DND-41 (cell line): ENCODE measurements at places on chromosomes 1 and 21.

DNA sequence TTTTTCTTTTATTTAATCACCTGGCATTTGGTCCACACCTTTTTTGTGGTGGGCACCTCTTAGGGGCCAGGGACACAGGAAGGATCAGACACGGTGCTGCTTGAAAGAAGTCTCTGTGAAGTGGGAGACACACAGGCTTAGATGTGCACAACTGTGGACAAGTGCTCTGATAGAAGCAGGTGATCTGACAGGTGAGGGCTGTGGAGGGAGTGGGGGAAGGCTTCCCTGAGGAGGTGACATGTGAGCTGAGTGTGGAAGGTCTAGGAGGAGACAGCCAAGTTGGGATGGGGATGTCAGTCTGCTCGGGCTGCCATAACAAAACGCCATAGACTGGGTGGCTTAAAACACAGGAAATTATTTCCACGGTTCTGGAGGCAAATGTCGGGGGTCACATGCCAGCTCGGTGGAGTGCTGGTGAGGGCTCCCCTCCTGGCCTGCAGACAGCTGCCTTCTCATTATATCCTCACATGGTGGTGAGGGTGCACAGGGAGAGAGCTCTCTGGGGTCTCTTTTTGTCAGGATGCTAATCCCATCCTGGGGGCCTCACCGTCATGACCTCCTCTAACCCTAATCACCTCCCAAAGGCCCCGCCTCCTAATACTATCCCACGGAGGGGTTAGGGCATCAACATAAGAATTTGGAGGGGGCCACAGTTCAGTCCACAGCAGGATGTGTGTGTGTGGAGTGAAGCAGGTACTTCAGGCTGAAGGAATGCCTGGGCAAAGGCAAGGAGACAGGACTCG lies 5.2 kb upstream of the KIAA1614 start:
- H3K27me3 ChIP-seq = peaks cover 9% of the 10 kb centered on the region
- H3K27ac ChIP-seq = 0 out of 2 replicates have a peak overlapping the region, but pooled peaks have one; percentile 23
- H3K36me3 ChIP-seq = no peaks in the 10 kb centered on the region
- no peak for DNase-seq
- no peaks in the 10 kb centered on the region for H3K4me1 ChIP-seq
- no peak overlapping the region for H3K4me3 ChIP-seq

GRCh38 chr1:92274939-92275338 lies 23.8 kb downstream of the GLMN start:
- no peaks in the 10 kb centered on the region for H3K27me3 ChIP-seq
- no peak overlapping the region for H3K4me3 ChIP-seq
- no peak overlapping the region for H3K27ac ChIP-seq
- no peaks in the 10 kb centered on the region for H3K4me1 ChIP-seq

GRCh38 chr1:62993844-62994243 lies 209.9 kb downstream of the ATG4C start:
- H3K27me3 ChIP-seq = peaks cover 3% of the 10 kb centered on the region
- no peak for DNase-seq

GRCh38 chr1:224544346-224545110 lies 71.6 kb upstream of the CNIH3 start:
- no peak overlapping the region for H3K4me3 ChIP-seq
- DNase-seq = no peak
- H3K27ac ChIP-seq = peak overlapping the region; percentile 96; the same call in 1 of the 2 replicates

- DNase-seq = no peak
- peaks cover 8% of the 10 kb centered on the region for H3K4me1 ChIP-seq
- H3K27me3 ChIP-seq = peaks cover 13% of the 10 kb centered on the region
- no peak overlapping the region for H3K4me3 ChIP-seq
Observed at GRCh38 chr1:109478806-109479205, 4.9 kb upstream of the ATXN7L2 start.

DNA sequence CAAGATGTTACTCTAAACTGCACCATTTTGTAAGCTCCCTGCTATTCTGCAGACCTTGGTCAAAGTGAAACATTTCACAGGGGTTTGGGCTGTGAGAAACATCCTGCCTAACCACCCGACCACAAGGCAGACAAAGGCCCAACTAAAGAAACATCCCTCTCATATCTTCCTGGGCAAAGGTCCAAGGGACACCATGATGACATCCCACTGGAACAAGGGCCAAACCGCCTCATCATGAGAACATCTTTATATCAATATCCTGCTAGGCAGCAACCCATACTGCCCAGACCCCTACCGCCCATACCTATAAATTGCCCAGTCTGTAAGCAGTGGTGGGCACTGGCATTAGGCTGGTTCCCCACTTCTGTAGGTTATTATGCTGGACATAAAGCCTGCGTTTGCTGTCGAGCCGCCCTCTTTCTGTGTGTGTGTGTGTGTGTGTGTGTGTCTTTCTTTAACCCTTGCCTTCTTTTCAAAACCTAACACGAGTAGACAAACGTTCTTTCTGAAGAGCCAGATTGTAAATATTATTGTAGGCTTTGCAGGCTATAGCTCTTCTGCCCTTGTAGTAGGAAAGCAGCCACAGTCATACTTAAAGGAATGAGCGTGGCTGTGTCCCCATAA lies 1.0 kb upstream of the PPIE start:
- H3K27ac ChIP-seq = no peak overlapping the region
- H3K36me3 ChIP-seq = peaks cover 7% of the 10 kb centered on the region
- DNase-seq = no peak
- H3K27me3 ChIP-seq = peaks cover 13% of the 10 kb centered on the region
- H3K4me1 ChIP-seq = peaks cover 22% of the 10 kb centered on the region

GRCh38 chr1:116580446-116581322 lies 9.9 kb upstream of the CD58 start:
- peaks cover 24% of the 10 kb centered on the region for H3K4me1 ChIP-seq
- H3K36me3 ChIP-seq = no peaks in the 10 kb centered on the region
- H3K4me3 ChIP-seq = no peak overlapping the region
- no peaks in the 10 kb centered on the region for H3K27me3 ChIP-seq
- H3K27ac ChIP-seq = no peak overlapping the region
- DNase-seq = peak; percentile 81

DNA sequence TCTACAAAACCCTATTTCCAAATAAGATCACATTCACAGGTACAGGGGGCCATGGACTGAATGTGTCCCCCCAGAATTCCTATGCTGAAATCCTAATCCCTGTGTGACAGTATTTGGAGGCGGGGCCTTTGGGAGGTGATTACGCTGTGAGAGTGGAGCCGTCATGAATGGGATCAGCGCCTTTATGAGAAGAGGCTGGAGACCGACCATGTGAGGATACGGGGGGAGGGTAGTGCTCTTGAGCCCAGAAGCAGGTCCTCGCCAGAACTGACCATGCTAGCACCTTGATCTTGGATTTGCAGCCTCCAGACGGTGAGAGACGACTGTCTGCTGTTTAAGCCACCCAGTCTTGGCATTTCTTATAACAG lies 23.8 kb upstream of the KIF26B start:
- no peaks in the 10 kb centered on the region for H3K27me3 ChIP-seq
- H3K36me3 ChIP-seq = no peaks in the 10 kb centered on the region
- H3K4me3 ChIP-seq = no peak overlapping the region
- no peak overlapping the region for H3K27ac ChIP-seq

GRCh38 chr21:38503583-38503982 lies 5.3 kb upstream of the ERG start:
- H3K36me3 ChIP-seq = no peaks in the 10 kb centered on the region
- no peak for DNase-seq
- H3K4me3 ChIP-seq = no peak overlapping the region
- H3K4me1 ChIP-seq = no peaks in the 10 kb centered on the region

- no peak overlapping the region for H3K4me3 ChIP-seq
- H3K4me1 ChIP-seq = no peaks in the 10 kb centered on the region
- DNase-seq = no peak
- no peak overlapping the region for H3K27ac ChIP-seq
Observed at GRCh38 chr1:22694172-22694571, 16.5 kb upstream of the EPHB2 start.

DNA sequence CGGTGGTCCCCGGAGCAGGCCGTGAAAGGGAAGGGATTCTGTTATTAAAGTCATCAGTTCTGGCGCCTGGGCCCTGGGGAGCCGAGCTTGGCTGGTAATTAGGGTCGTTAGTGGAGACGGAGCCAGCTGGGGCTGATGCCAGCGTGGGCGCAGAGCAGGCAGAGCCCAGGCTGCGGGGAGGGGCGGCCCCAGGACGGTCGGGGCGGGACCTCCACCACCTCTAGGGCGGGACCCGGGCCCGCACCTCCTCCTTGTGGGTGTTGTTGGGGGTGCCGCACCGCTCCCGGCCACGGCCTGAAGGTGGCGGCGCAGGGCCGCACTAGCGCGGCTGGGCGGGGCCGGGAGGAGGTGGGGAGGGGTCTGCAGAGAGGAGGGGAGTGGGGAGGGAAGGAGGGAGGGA lies 470.6 kb downstream of the PTPRU start:
- no peak for DNase-seq
- H3K4me3 ChIP-seq = no peak overlapping the region
- no peaks in the 10 kb centered on the region for H3K4me1 ChIP-seq
- no peaks in the 10 kb centered on the region for H3K27me3 ChIP-seq
- no peak overlapping the region for H3K27ac ChIP-seq

DNA sequence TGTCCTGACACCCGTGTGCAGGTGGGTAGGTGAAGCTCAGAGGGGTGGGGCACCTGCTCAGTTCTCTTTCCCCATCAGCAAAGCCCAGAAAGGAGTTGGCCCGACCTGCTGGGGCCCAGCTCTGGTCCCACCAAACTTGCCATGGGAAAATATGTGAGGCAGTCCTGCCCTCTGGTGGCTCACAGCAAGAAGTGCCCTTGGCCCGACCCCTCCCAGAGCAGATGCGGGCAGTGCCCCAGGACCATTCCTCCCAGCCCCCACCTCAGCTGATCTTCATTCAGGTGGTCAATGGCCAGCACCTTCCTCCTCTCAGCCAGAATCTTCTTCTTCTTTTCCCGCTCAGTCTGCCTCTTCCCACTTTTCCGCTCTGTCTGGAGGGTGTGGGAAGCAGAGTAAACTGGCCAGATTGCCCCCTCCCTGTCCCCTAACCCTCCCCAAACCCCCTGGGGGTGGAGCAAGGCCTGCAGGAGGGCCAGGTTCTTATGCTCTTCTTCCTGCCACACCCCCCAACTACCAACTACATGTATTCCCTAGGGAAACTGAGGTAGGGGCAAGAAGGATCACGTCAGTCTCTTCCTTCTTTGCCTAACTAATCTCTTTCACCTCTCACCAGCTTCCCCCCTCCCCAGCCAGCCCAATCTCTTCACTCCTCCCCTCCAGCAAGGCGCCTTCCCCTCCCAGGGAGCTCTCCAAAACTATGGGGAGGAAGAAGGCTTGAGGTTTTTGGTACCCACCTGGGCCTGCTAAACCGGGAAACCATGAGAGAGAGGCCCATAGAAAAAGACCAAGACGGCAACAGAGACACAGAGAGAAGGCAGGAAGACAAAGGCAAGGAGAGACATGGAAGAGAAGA lies 15.6 kb downstream of the TNNT2 start:
- H3K4me1 ChIP-seq = no peaks in the 10 kb centered on the region
- H3K27me3 ChIP-seq = no peaks in the 10 kb centered on the region
- H3K36me3 ChIP-seq = no peaks in the 10 kb centered on the region
- DNase-seq = peak; percentile 60

DNA sequence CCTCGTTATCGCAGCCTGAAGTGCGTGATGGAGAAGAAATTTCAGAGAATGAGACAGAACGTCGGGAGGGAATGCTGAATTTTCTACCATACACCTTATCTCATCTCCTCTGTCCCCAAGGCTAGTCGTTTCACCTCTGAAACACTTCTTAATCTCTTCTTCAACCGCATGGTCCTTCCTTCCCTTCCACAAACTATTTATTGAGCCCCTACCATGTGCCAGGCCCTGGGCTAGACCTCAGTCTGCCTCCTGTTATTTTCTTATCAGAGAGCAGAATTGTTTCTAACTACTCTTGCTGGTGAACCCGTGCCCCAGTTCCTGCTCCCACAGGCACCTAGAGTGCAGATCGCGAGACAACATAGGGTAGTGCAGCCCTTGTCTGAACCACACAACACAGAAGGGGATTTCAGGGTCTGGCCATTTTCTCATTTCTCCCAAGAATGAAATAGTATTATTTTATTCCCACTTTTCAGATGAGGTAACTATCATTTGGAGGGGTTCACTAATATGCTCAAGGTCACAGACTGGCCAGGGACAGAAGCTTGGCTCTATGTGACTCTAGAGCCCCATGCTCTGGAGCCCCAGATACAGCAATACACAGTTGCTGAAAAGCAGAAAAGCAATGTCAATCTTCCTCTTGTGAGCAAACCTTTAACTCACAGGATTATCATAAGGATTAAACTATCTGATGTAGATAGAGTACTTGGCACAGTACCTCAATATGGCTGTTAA lies 598 bp upstream of the ADIPOR1 start:
- H3K27ac ChIP-seq = peak overlapping the region; percentile 49; the same call in 1 of the 2 replicates
- H3K27me3 ChIP-seq = no peaks in the 10 kb centered on the region
- no peak for DNase-seq
- peaks cover 21% of the 10 kb centered on the region for H3K36me3 ChIP-seq

- H3K4me3 ChIP-seq = no peak overlapping the region
- no peaks in the 10 kb centered on the region for H3K27me3 ChIP-seq
- DNase-seq = no peak
- peaks cover under 1% of the 10 kb centered on the region; the same call in 1 of the 2 replicates for H3K4me1 ChIP-seq
Observed at GRCh38 chr1:204571128-204571527, 54.9 kb downstream of the MDM4 start.

DNA sequence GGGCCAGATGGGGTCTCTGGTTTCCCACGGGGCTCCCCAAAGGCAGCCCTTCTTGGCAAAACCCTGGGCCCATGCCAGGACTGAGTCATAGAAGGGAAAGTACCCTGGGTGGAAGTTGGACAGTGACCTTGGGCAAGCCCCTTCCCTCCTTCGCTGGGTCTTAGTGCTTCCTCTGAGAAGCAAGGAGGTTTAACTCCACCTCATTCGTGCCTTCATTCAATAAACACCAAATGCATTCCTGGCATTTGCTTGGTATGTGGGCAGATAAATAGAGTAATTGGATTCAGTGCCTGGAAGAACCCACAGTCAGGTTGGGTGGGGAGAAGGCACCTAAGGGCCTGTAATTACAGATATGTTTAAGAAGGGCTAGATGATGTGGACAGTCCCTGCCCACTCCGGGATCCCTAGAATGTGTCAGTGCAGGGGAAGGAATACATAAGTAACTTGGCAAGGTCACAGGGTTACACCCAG lies 36.3 kb upstream of the CITED4 start:
- DNase-seq = no peak
- no peaks in the 10 kb centered on the region for H3K27me3 ChIP-seq
- H3K27ac ChIP-seq = no peak overlapping the region
- H3K36me3 ChIP-seq = no peaks in the 10 kb centered on the region
- no peaks in the 10 kb centered on the region for H3K4me1 ChIP-seq
